ENCODE measurements at places on chromosomes 4 and X.

GRCh38 chr4:99917575-99917974 lies 23.3 kb upstream of the LAMTOR3 start:
- DNase-seq: no peak

DNA sequence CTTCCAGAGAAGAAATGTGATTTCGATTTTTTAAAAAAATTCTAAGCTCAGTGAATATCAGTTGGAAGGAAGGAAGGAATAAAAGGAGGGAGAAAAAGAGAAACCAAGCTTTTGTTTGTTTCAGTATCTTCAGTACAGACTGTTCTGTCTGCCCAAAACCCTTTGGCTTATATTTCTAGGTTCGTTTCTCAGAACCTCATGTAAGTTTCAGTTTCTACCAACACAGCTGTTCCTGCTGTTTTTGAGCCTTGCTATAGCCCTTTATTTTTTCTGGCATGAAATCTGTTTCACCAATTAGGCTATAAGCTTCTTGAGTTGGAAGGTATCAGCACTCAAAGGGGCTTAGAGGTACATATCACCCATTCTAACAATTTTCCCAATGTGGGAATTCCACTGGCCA lies 157.9 kb downstream of the GBA3 start:
- DNase-seq: no peak

DNA sequence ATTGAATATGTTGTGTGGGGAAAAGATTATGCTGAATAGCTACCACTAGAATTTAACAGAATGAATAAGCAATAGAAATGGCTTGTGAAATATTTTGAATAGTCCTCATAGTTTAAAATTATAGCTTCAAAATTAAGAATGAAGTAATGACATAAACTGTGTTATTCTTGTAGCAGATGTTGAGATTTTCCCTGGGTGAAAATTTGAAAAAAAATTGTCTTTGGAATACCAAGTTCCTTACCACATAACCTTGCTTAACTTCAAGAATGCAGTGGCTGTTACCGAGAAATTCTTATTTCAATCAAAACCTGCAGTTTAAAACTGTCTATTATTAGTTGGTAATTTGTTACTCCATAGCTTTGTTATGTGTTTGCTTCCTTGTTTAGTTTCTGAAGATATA lies 1268.6 kb downstream of the RAPGEF2 start:
- peak; percentile 51 for DNase-seq

GRCh38 chr4:60745800-60746571 lies 454.1 kb upstream of the ADGRL3 start:
- no peak for DNase-seq

DNA sequence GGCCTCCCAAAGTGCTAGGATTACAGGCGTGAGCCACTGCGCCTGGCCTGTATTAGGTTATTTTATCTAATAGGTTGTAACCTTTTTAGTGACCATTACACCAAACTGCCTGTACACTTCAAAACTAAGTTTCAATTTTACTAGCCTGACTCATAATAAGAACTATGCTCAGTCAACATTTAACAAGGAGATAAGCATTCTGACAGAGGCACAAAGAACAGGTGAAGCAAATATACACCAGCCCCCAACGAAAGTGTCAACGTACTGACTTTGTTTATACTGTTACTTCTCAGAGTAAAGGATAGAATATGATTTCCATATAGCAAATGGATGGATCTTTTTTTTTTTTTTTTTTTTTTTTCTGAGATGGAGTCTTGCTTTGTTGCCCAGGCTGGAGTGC lies 62.8 kb downstream of the SHISA3 start:
- no peak for DNase-seq

- peak; percentile 35 for DNase-seq
Observed at GRCh38 chrX:155086202-155086840, 15.0 kb downstream of the BRCC3 start.

DNA sequence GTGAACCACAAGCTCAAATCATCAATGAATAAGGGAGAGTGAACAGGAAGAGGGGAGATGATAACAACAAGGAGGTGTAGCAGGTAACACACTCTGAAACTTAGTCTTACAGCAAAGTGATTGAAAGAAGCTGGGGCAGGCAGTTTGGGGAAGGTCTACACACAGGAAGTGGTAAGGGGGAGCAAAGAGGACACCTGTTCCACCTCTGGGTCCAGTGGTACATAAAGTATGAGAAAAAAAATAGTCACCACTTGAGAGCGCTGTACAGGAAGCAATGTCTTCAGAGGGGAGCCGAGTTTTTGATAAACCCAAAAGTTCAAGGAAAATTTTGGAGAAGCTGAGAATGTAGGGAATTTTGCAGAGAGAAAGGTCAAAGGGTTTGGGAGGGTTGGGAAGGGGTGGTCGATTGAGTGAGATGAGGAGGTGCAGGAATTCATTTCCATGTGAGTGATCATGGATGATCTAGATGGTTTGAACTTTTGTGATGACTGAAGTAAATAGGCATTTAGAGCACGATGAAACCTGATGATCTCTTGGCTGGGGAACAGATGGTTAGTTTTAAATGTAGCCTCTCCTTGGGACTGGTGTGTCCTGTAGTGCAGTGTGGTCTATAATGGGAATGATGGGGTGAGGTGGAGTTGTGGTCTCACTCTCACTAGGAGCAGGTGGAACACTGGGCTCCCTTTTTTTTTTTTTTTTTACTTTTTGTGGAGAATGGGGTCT lies 142.0 kb downstream of the RBMX2 start:
- no peak for DNase-seq

GRCh38 chr4:176189891-176190795 lies 5.2 kb downstream of the SPATA4 start:
- DNase-seq: peak; percentile 44

- DNase-seq: no peak
Observed at GRCh38 chrX:446245-446644, 59.5 kb upstream of the PPP2R3B start.

DNA sequence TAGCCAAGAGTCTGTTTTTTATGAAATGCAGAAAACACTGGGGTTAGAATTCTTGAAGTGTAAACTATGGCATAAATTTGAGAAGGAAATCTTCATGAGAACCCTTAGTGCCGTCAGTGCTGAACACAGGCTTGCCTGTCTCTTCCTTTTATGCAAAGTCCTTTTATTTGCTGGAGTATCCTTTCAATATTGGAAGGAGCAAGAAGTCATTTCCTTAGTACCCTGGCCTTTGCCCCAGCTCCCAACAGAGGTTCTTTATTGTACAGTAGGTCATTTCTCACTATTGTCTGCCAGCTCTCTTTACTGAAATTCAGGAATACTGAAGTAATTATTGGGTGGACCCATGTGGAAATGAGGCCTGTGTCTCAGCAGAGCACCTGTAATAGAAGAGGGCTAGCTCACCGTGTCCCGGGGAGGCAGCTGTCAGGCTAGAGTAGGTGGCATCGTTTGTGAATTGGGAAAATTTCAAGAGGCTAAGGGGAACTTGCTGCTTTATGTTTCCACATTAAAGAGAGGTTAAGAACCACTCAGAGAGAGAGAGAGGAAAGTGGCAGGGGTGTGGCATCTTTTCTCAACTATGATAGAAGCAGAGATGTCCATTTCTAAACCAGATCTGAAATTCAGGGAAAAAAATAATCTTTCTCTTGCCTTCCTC lies 8.7 kb downstream of the FHDC1 start:
- DNase-seq: no peak

DNA sequence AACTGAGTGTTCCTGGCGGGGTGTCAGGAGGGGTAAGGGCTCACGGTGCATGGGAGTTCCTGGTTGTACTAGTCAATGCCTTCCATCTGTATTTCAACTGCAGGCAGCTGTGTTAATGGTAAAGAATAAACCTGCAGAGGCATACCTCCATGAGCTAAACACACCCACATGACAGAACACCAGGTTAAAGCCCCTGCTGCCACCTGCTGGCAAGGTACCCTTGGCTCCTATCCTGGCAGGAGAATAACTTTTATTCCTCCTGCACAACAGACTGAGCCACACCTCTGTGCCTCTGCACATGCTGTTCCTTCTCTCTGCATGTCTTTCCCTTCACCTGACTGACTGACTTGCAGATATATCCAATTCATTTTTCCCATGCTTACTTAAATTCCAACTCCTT lies 11.1 kb downstream of the ITIH6 start:
- DNase-seq: no peak

DNA sequence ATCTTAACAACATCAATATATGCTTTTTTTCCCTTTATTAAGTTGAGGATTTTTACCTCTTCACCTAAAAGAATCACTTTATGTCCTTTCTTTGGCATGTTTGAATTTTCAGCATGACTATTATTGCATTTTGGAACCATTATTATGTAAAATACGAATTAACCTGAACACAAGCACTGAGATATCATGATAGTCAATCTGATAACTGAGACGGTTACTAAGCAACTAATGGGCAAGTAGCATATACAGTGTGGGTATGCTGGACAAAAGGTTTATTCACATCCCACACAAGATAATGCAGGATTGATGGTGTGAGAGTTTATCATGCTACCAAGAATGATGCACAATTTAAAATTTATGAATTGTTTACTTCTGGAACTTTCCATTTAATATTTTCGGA lies 24.6 kb upstream of the GLRA3 start:
- no peak for DNase-seq

DNA sequence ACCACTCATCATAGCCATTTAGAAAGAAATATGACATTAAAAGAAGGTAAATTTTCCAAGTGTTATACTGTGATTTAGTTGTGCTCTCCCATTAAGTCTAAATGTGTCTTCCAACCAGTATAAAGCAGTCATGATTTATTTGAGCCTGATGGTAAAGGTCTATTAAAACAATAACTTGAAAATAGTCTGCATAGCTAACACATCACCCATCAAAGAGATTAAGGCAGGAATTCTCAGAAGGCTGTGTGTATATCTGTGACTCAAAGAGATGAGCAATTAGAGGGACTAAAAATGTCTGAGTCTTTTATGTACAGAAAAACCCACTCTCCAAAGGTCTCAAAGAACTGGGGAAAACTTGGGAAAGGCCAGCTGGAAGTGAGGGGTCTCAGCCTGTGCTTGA lies 70.3 kb upstream of the IQCM start:
- peak; percentile 82 for DNase-seq

Data from fibroblast of skin of scalp (primary cell).